Midbrain (tissue), 1 donor: ENCODE measurements at places on chromosomes 12 and 14.

GRCh38 chr12:108691998-108692808, 39.1 kb downstream of the CORO1C start:
- peak; percentile 85 for DNase-seq

- DNase-seq: peak; percentile 3
Measured at GRCh38 chr12:131454418-131455217, 256.3 kb upstream of the SFSWAP start.

DNA sequence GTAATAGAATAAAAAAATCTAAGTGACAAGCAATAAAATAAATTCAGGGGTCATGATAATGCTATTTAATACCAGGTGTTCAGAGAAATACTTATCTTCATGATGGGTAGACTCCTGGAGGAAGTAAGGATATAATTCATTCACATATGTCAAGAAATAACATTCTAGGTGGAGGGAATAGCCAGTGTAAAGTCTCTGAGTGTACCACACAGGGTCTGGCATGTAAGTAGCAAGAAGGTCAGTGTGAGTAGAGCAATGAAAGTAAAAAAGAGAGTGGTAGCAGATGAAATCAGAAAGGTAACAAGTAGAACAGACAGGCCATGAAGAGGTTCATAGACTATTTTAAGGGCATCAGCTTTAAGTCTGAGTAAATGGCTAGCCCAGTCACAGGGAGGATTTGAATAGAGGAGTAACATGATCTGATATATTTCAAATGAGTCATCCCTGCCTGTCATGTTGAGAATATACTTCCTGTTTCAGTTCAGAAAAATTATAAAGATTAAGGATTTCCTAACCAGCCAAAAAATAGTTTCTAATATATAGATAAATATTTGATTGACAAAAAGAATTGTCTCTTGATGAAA, 519.9 kb downstream of the C12orf50 start:
- DNase-seq: no peak

- DNase-seq: peak; percentile 18
Measured at GRCh38 chr14:29681316-29681715, 246.3 kb downstream of the PRKD1 start.

DNA sequence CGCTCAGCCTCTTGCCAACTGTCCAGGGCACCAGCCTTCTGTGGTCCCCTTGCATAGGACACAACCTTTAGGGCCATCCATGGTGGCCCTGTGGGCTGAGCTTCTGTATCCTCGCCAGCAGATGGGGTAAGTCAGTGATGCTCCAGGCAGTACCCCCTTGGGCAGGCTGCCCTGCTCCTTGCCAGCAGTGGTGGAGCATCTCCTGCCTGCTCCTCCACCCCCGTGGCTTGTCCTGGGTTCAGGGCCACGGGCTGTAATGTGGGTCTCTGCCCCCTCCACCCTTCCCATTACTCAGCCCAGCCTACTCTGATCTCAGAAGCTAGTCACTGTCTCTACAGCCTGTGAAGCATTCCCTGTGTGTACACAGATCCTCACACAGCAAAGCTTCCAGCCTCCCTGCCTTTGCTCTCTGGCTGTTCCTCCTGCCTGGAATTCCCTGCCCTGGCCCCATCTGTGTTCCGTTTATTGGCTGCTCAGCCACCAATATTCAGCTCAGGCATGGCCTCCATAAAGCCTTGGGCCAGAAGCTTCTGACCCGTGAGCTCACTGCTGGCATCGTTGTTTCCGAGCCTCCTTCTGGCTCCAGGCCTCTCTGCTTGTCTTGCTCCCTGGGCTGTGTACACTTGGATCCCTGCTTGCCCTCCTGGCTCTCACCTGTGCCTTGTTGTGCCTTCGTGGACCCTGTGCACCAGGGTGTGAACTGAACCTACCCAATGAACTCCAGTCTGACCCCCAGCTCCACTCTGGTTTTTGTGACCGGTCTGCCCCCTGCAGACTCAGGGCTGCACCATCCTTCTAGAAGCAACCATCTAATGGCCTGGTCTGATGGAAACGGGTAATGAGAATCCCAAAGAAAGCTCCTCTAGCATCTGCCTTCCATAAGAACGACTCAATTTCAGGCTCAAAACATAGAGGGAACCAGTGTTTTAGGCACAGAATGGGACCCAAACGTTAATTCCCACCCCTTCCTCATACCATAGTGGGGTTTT, 177.0 kb upstream of the PRMT8 start:
- peak; percentile 30 for DNase-seq

DNA sequence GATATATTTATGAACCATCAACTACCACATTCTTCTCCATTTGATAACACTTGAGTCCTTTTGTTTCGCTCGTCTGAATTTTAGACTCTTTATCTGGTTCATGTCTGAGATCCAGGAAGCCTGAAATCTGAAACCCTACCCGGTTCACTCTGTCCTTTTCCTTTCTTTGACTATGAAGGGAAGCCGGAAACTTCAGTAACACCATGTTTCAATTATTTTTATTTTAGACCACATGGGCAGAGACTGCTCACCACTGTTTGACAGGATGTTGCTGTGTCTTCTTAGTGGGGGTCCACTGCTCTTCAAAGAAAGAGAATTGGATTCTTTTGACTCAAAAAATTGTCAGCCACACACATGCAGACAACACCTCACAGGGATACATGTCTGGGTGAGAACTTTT, 331.9 kb upstream of the FLRT2 start:
- DNase-seq: no peak

GRCh38 chr12:100185361-100185894, 15.2 kb upstream of the ACTR6 start:
- peak; percentile 8 for DNase-seq

DNA sequence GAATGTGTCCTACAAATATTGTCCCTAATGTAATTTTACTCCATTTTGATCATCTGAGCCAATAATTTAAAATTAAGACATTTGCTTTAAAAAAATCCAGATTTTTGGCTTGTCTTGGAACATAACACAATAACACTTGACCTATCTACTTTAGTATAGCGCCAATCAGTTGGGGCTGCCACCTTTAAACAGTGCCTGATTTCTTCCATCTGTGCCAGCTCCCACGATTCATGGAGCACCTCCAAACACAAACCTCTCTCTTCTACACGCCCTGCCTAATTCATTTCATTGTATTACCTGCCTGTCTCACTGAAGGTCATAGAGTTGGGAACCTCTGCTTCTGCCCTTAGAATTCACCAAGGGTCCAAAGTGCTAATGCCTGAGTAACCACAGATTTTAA, 352.4 kb downstream of the TMEM132D start:
- no peak for DNase-seq

DNA sequence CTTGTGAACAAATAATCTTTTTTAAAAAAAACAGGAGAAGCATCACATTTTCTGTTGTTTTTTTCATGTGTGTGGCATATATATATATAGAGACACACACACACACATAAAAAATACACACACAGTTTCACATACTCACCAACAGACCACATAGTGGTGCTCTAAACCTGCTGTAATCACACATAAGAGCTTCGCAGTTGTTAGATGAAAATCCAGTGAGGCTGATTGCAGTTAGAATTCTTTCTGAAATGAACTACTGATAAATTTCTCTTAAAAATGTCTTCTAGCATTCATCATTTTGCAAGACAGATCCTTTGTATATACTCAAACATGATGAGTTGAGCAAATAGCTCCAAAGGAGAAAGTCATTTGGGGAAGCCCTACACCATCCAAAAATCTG, 434.3 kb upstream of the STXBP6 start:
- DNase-seq: no peak

DNA sequence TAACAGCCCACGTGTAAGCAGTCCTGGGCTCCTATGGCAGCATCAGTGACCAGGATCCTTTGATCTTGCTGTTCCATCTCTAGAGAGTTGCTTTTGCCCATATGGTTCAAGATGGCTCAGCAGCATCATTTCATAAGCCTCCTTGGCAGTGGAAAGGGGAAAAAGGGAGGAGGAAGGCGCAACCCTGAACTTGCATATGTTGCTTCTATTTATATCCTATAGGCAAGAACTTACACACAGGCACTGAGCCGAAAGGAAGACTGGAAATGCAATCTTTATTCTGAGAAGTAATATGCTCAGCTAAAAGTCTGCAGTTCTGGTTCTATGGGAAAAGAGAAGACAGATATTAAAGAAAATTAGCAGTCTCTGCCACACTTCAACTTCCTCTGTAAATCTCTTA, 167.7 kb upstream of the PLXNC1 start:
- DNase-seq: no peak

- no peak for DNase-seq
Measured at GRCh38 chr12:108750526-108750925, 19.2 kb upstream of the CORO1C start.

DNA sequence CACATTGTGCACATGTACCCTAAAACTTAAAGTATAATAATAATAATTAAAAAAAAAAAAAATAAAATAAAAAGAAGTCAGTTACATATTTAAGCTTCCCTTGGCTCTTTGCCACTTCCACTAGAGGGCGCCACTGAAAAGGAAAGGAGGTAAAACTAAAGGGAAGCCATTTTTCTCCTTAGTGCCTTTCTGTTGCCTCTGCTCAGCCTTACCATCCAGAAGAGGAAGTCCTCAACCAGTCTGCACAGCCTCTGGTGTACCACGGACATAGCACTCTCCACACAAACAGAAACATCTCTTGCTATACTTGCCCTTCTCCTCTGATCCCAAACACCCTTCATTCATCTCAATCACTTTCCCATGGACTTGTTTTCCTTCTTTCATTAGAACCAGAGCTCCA, 169.0 kb upstream of the EEA1 start:
- DNase-seq: peak; percentile 16

DNA sequence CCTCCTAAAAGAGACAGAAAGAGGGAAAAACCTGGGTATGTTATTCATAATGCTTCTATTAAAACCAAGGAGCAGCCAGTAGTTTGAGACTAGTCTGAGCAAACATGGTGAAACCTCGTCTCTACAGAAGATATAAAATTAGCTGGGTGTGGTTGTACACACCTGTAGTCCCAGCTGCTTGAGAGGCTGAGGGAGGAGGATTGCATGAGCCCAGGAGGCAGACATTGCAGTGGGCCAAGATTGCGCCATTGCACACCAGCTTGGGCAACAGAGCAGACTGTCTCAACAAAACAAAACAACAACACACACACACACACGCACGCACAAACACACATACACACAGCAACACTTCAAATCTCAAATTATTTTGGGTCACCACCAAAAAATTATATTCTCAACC, 27.8 kb downstream of the HECTD4 start:
- no peak for DNase-seq

DNA sequence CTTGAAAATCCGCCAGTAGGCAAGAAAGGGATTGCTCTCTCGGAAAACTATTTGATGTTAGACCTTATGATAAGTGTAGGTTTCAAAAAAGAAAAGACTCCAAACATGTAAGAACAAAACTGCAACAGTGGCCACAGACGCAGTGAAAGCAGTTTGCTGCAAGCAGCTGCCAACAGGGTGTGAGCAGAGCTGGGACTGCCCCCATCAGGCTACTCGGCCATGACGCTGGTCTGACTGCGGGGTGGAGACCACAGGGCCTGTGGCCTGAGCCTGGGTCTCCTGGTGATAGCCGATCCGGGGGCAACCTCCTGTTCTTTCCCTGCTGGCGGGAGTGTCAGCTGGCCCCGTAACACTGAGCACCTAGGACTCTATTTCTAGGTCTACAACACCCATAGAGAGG, 63.2 kb downstream of the AMN start:
- peak; percentile 54 for DNase-seq

DNA sequence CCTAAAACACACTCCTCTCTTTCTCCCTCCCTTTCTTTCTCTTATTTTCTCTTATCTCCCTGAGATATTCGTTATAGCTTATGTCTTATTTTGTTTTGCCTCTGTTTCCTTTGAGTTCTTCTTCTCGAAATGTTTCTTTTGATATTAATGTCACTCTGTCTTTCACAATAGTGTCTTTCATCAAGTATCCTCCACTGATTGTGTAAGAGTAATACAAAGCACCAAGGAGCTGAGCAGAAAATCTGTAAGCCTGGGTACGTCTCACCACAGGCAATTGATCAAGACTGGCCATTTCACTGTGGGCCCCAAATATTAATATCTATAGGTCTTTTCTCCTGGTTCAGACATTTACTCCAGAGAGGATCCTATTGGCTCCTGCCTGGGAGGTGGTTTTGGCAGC, 4.8 kb upstream of the LYZ start:
- no peak for DNase-seq

- no peak for DNase-seq
Measured at GRCh38 chr12:108175310-108175709, 46.2 kb downstream of the WSCD2 start.

DNA sequence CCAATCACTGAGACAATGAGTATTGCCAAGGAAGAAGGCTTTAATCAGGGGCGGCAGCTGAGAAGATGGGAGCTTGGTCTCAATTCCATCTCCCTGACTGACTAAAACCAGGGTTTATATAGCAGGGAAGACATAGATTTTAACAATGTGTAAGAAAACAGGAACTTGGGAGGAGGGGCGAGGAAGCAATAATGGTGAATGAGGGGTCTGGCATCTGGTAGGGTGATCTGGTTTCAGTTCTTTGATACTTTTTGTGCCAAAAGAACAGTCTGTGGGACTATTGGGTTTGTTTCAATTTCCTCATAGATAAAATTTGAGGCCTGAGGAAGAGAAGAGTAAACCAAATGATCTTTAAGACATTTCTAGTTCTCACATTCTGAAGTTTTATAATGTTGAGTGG, 49.2 kb downstream of the FUT8 start:
- no peak for DNase-seq

- DNase-seq: no peak
Measured at GRCh38 chr12:81340910-81341309, 263.0 kb downstream of the ACSS3 start.

DNA sequence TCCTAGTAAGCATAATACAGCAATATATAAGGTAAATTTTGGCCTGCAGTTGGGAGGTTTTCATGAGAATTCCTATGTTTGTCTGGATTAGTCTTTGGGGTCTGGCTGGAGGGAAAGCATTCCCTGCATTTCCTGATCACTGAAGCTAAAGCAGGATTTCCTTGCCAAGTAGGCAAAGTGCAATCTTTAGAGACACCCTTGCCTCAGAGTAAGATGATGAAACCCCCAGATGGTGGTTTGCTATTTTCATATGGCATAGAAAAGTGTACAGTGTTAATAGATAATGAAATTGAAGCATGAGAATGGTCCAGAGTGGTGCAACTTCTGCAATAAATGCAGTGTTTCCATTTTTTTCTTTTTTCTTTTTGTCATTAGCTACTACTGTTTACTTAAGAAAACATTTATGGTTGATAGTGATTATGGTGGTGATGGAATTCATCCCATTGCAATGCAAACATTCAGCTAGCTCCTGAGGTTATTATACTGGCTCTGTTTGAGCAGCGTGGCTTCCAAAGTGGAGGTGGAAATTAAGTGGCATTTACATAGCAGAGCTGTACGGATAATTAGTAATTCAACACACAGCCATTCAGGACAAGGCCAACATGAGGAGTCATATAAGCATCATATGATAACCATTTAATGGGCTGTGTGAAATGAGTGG, 276.3 kb downstream of the DUSP6 start:
- no peak for DNase-seq

DNA sequence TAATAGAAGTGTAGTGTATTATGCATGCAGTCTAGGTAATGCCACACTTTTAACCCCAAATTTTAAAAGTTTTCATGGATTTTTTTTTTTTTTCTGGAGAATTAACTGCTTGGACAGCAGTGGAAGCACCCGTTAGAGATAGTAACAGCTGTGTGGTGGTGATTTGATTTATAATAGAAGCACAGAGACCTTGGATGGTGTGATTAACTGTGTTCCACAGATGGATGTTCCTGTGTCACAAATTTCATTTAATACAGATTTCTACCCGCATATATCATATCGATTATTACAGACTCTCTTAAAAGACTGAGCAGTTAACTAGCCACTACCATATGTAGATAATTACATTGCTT, 47.0 kb downstream of the IFT81 start:
- no peak for DNase-seq

- no peak for DNase-seq
Measured at GRCh38 chr12:113261847-113262470, 40.7 kb downstream of the TPCN1 start.
